IgD-negative memory B cell (primary cell): ENCODE measurements at places on chromosomes 2 and 18. TPM values are rescaled to one million over a fixed set of nuclear protein-coding genes. Genes with fewer than 3 reads are reported as not detected.

GALR1 gene
- not detected for polyA plus RNA-seq

HAT1 gene
- 49.0 TPM for polyA plus RNA-seq

ARMC9 gene
- polyA plus RNA-seq, result 1.2 TPM

PKP4 gene
- polyA plus RNA-seq, result 0.45 TPM

MYCN gene
- polyA plus RNA-seq, result not detected

TFCP2L1 gene
- 0.25 TPM for polyA plus RNA-seq

PELI1 gene
- polyA plus RNA-seq, result 23.9 TPM

TRPM8 gene
- polyA plus RNA-seq, result not detected

DSG1 gene
- not detected for polyA plus RNA-seq

ASB18 gene
- polyA plus RNA-seq, result not detected

TMEM198 gene
- 0.28 TPM for polyA plus RNA-seq

CDCA7 gene
- 4.3 TPM for polyA plus RNA-seq

VWA3B gene
- not detected for polyA plus RNA-seq

GBX2 gene
- not detected for polyA plus RNA-seq

GPR55 gene
- 1.9 TPM for polyA plus RNA-seq

HOXD12 gene
- not detected for polyA plus RNA-seq

GPR75 gene
- 0.10 TPM for polyA plus RNA-seq

UGT1A10 gene
- polyA plus RNA-seq, result not detected
